ENCODE measurements at places on chromosomes 6 and 20.

- DNase-seq: no peak
These were observed 29.3 kb downstream of the NSFL1C start for GRCh38 chr20:1437235-1437904.

DNA sequence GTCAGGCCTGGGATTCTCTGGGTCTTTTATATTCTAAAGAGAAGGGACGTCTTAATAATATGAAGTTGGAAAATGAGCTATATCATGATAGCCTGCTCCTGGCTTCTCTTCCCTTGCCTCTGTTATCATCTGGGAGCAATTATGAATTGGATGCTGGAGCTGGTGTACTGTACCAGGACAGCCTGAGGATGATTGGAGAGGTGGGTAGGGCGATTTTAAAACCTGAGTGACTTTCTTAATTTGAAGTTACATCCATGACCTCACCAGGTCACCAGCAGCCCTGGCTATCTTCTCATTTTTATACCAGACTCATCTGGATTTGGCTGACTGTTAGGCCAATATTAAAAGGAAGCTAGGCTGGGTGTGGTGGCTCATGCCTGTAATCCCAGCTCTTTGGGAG lies 317.6 kb downstream of the CLIC5 start:
- no peak for DNase-seq

DNA sequence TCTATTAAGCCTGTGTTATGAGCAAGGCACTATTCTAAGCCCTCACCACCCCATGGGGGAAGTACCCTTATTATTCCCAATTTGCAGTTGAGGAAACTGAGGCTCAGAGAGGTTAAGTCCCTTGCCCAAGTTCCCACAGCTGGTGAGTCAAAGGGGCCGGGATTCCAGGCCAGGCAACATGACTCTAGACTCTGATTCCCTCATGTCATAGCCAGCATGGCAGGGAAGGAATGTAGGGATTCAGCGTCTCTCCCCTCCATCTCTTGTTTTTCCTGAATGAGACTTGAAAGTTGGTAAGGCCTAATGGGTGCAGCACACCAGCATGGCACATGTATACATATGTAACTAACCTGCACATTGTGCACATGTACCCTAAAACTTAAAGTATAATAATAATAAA lies 6.7 kb downstream of the C6orf132 start:
- no peak for DNase-seq

GRCh38 chr20:45735552-45735951 lies 13.4 kb downstream of the SPINT4 start:
- no peak for DNase-seq

GRCh38 chr20:8805737-8806442 lies 263.0 kb upstream of the PLCB4 start:
- no peak for DNase-seq

GRCh38 chr20:21395666-21396598 lies 1.4 kb downstream of the NKX2-4 start:
- DNase-seq: no peak

- no peak for DNase-seq
These were observed 266.0 kb upstream of the CITED2 start for GRCh38 chr6:139640448-139640847.

DNA sequence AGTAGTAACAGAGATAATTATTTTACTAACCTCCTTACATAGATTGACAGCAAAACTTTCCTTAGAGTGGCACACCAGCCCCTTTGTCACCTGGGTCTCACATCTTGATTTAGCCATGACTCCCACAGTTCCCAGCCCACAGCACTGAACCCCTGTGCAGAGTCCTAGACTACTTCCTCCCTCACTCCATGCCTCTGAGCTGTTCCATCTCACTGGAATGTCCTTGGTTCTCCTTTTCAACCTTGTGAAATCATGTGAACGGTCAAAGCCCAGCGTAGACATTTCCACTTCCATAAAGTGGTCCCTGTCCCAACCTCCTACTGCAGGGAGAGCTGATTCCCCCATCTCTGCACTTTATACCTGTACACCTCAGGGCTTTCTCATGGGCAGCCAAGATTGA lies 19.7 kb downstream of the CGA start:
- DNase-seq: no peak

DNA sequence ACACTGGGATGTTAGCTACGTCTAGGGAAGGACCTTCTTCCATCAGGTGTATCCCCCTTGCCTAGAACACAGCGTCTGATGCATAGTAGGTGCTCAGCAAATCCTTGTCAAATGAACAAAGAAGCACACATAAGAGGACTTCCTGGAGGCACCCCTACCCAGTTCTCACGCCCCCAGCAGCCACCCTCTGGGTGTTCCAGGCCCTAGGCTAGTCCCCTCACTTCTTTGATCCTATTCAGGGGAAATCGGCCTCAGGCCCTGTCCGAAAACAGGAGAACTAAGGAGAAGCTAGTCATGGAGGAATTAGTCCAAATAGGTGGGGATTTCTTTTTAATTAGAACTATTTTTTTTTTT lies 84.7 kb upstream of the SIRPA start:
- no peak for DNase-seq

DNA sequence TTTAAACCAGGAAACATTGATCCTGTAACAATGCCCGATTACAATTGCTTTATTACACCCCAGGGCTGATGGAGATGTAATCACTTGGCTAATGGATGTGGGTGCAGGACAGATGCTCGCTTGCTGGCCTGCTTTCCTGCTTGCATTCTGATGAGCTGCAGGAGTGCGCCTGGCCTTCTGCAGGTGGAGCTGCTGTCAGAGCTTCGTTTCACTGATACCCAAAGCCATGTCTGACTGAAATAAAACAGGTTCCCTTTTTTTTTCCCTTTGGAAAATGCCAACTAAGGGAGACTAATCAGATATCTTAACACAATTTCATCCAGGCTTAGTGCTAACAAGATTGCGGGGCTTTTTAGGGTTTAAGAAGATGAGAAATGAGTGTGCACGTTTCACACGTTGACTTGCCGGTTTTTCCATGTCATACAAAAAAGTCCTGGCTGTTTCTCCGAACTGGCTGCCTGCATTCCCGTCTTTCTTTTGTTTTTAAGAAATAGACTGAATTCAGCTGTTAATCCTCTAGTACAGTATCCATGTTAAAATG lies 60.7 kb downstream of the VAPB start:
- no peak for DNase-seq

GRCh38 chr6:34284563-34285447 lies 36.0 kb upstream of the SMIM29 start:
- DNase-seq: peak; percentile 35

- no peak for DNase-seq
These were observed 40.2 kb downstream of the CCN2 start for GRCh38 chr6:131910956-131911355.

DNA sequence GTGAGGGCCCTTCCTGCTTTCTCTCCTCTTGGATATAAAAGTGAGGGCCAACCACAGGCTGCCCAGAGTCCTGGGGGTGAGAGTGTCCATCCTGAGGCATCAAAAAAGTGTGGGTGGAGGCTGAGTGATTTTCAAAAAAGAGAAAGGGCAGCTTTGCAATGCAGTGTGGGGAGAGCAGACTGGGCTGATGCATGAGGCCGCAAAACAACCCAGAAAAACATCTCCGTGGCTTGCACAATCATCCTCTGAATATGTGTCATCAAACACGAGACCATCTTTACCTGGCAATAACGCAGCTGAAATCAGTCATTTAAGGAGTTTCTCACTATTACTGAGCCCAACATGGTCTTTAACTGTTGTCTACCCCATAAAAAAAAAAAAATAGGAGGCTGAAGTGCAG lies 191.2 kb upstream of the SOX4 start:
- peak; percentile 69 for DNase-seq

DNA sequence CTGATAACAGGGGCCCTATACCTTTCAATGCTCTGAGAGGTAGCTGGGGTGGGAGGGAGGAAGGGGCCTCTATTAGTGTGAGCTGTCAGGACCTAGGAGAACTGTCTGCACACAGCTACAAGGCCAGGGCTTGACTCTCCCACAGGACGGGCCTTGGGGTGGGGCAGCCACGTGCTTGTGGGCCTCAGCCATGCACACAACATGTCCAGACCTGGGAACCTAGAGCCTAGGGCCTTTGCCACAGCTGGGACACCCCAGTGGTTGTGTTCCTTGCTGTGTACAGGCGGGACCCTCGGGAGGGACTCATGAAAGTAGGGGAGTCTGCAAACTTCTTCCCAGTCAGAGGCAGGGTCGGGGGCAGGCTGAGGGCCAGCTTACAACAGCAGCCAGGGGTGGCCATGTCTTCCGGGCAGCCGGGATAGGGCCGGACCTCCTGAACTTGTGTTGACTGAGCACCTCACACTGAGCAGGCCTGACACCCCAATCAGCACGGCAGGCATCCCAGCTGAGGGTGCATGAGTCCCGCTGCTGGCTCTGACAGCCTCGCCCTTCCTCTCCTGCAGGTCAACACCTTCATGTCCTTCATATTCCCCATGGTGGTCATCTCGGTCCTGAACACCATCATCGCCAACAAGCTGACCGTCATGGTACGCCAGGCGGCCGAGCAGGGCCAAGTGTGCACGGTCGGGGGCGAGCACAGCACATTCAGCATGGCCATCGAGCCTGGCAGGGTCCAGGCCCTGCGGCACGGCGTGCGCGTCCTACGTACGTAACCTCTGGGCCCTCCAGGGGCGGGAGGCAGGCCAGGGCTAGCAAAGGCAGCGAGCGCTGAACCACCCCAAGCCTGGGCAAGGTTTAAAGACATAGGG lies 41.9 kb upstream of the MRGBP start:
- no peak for DNase-seq

GRCh38 chr6:6039946-6040509 lies 33.3 kb upstream of the NRN1 start:
- no peak for DNase-seq

GRCh38 chr6:135990439-135990838 lies 138.9 kb downstream of the PDE7B start:
- DNase-seq: no peak

DNA sequence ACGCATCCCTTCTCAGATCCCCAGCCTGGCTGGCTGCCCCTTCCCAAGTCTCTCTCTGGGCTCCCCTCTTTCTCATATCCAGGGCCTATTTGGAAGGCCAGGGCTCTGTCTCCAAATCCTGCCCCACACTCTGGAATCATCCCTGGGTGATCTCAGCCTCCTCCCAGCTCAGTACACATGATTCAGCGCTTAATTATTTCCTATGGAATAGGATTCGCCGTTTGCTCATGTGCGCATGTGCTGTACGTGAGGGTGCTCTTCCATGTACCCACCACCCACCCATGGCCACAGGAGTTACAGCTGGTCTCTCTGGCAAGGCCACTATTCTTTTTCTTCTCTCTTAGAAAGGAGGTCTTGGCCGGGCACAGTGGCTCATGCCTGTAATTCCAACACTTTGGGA lies 81.7 kb upstream of the FOXP4 start:
- DNase-seq: no peak

DNA sequence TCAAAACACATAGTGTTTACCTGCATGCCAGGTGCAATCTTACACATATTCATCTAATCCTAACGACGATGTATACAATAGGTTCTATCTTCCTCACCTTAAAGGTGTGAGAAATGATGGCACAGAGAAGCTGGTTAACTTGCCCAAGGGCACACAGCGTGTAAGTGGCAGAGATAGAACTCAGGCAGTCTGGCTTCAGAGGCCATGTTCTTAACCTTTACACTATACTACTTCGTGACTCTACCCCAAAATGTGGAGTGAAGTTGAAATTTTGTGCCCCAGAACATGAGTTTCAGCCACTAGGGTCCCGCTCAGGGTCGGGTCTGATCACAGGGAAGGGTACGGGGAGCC lies 584 bp downstream of the VPS52 start:
- DNase-seq: no peak

DNA sequence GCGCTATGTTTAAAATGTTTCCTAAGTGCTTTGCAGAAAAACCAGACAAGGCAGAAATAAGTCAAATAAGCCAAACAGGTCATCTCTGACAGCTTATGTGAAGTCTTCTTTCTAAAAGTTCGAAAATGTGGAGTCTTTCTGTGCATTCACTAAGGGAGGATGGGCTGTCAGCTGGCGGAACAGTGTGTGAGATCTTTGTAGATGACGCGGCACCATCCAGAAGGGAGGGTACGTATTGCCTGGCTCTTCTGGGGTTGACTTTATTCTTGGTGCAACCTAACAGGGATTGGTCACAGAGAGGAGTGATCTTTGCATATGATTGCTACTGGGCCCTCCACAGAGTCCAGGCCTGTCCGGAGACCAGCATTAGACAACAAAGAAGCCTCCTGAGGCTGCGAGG lies 114.5 kb upstream of the EDN1 start:
- no peak for DNase-seq

- DNase-seq: no peak
These were observed 36.6 kb downstream of the NKX2-4 start for GRCh38 chr20:21360705-21361104.

DNA sequence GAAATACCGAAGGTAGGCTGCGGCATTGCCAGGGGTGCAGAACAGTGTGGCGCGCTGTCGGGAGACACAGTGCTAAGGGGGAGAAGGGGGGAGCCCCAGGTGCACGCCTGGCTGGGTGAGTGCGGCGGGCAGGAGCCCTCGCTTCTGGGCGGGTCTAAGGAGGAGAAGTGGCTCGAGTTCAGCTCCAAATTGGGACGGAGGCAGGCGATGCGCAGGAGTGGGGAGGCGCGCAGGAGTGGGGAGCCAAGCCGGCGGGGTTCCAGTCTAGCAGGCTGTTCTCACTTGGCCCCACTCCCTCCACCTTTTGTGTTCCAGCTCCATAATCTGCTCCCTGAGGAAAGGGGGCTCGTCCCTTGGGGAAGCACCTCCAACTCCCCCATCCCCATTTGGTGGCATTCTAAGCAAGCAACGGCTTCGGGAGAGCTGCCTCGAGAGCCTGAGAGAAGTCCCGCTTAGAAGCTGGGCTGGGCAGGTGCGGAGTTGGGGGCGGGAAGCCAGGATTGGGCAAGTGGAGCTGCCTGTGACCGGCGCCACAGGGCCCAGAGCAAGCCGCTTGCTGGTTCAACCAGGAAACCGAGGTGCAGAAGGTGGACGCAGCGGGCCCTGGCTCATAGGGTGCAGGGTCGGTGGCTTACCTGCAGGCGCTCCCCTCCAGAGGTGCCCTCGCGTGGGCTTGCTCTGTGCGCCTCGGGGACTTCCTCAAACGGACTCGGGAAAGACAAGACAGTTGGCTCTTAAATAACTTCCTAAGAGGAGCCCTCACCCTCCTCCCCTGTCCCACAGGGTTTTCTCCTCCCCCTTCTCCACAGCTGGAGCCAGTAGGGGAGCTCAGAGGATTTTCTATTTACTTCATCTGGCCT lies at the start of gene F13A1:
Gene F13A1, minus strand, starts transcription at position 711 of the 860 bp plus-strand sequence. CDS start 1,998 bp downstream, outside the sequence.
- DNase-seq: no peak

GRCh38 chr6:149727793-149728498 lies 10.0 kb upstream of the LATS1 start:
- DNase-seq: no peak

DNA sequence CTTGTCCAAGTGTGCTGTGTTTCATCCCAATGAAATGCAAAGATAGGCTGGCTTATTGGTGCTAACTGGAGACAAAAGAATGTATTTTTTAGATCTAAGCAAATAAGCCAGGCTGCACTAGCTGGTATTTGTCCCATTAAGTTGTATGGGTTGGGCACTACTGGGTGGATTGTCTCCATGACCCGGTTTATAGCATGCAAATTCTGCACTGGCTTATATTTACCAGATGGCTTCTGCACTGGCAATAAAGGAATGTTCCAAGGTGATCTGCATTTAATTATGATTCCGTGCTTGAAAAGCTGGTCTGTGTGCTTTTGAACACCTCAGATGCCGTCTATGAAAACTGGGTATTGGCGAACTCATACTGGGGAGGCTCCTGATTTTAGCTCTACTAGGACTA lies 61.4 kb upstream of the MOCS1 start:
- no peak for DNase-seq

- DNase-seq: no peak
These were observed 24.3 kb downstream of the SNX14 start for GRCh38 chr6:85569323-85569722.

Data from BJ (cell line).